ENCODE measurements at places on chromosomes 13 and 19. TPM values are rescaled to one million over a fixed set of nuclear protein-coding genes. Genes with fewer than 3 reads are reported as not detected.

The FXYD1 gene
- total RNA-seq, result 75.5 TPM

GRCh38 chr19:18063463-18063862 lies 23.3 kb downstream of the IL12RB1 start:
- no peak overlapping the region for H3K4me3 ChIP-seq
- no peaks in the 10 kb centered on the region for H3K27me3 ChIP-seq
- no peak overlapping the region for H3K27ac ChIP-seq
- H3K4me1 ChIP-seq, result no peaks in the 10 kb centered on the region
- no peaks in the 10 kb centered on the region for H3K36me3 ChIP-seq
- DNase-seq, result no peak

- peaks cover 15% of the 10 kb centered on the region for H3K27me3 ChIP-seq
- H3K27ac ChIP-seq, result peak overlapping the region; percentile 80
- H3K4me3 ChIP-seq, result peak overlapping the region; percentile 31
- no peaks in the 10 kb centered on the region for H3K36me3 ChIP-seq
- H3K4me1 ChIP-seq, result no peaks in the 10 kb centered on the region
Observed at GRCh38 chr19:51122112-51122981, 2.4 kb upstream of the SIGLEC9 start.

The ZNF726 gene
- 1.6 TPM for total RNA-seq

DNA sequence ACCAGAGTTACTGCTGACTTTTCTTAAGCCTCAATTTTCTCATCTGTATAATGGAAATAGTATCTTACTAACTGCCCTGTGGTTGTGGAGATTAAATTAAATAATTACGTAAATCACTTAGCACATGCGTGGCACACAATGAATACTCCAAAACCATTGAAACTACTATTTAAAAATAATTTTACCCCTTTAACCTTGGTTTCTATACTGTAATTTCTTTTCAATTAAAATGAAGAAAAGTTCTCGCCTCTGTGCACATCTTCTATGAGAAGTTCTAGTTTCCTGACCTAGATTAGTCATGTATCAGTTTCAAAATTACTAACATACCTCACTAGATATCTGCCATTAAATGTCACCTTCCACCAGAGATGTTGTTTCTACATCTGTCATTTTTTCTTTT lies 5.7 kb downstream of the SLITRK1 start:
- no peak overlapping the region for H3K4me3 ChIP-seq
- H3K36me3 ChIP-seq, result no peaks in the 10 kb centered on the region
- no peak for DNase-seq
- H3K27me3 ChIP-seq, result peaks cover 29% of the 10 kb centered on the region

- H3K27me3 ChIP-seq, result no peaks in the 10 kb centered on the region
- no peaks in the 10 kb centered on the region for H3K4me1 ChIP-seq
- DNase-seq, result no peak
- H3K27ac ChIP-seq, result no peak overlapping the region
- no peak overlapping the region for H3K4me3 ChIP-seq
Observed at GRCh38 chr19:48659768-48660167, 13.0 kb downstream of the NTN5 start.

- no peak for DNase-seq
- no peaks in the 10 kb centered on the region for H3K36me3 ChIP-seq
- no peak overlapping the region for H3K4me3 ChIP-seq
- H3K27ac ChIP-seq, result no peak overlapping the region
- peaks cover 3% of the 10 kb centered on the region for H3K4me1 ChIP-seq
- no peaks in the 10 kb centered on the region for H3K27me3 ChIP-seq
Observed at GRCh38 chr13:19769854-19770253, 12.9 kb downstream of the PSPC1 start.

- no peak overlapping the region for H3K27ac ChIP-seq
- no peaks in the 10 kb centered on the region for H3K4me1 ChIP-seq
- no peak overlapping the region for H3K4me3 ChIP-seq
- H3K36me3 ChIP-seq, result no peaks in the 10 kb centered on the region
- DNase-seq, result no peak
Observed at GRCh38 chr13:71589032-71589431, 278.0 kb downstream of the DACH1 start.

GRCh38 chr13:44884076-44884729 lies 105.1 kb downstream of the NUFIP1 start:
- no peaks in the 10 kb centered on the region for H3K36me3 ChIP-seq
- DNase-seq, result no peak
- no peaks in the 10 kb centered on the region for H3K27me3 ChIP-seq
- H3K4me3 ChIP-seq, result no peak overlapping the region

The PSG1 gene
- total RNA-seq, result not detected

GRCh38 chr19:24060687-24061356 lies 26.2 kb upstream of the ZNF254 start:
- DNase-seq, result no peak
- H3K27ac ChIP-seq, result peak overlapping the region; percentile 71
- no peaks in the 10 kb centered on the region for H3K27me3 ChIP-seq
- H3K4me3 ChIP-seq, result no peak overlapping the region
- H3K36me3 ChIP-seq, result no peaks in the 10 kb centered on the region

GRCh38 chr13:71880753-71881541 lies 13.9 kb upstream of the DACH1 start:
- H3K27ac ChIP-seq, result no peak overlapping the region
- H3K4me1 ChIP-seq, result no peaks in the 10 kb centered on the region
- H3K4me3 ChIP-seq, result no peak overlapping the region
- no peaks in the 10 kb centered on the region for H3K27me3 ChIP-seq
- no peak for DNase-seq

DNA sequence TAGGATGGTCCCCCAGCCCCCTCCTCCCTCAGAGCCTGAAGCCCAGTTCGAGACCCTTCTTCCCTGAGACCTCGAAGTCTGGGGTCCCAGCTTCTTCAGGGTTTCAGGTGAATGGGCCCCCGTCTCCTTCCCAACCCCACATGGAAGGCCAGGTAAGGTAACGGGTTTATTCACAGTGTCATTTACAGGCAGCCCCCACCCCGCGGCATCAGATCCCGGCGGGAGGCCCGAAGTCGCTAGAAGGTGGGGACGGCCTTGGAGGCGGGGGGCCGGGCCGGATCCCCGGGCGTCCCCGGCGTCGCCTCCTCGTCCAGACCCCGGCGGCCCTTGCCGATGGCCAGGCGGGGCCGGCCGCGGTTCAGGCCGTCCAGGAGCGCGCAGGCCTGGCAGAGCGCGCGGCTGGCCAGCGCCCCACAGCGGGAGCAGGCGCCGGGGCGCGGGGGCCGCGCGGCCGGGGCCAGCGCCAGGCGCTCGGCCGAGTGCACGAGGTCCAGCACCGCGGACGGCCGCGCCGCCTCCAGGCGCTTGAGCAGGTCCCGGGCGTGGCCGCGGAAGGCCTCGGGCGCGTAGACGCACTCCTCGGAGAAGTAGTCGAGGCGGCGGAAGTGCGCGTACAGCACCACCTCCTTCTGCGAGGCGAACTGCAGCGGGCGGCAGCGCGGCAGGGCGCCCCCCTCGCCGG lies 9.7 kb downstream of the CTU1 start:
- no peaks in the 10 kb centered on the region for H3K4me1 ChIP-seq
- no peak for DNase-seq

The WDR62 gene
- total RNA-seq, result 0.59 TPM

The KLF5 gene
- total RNA-seq, result 2.2 TPM

The PLIN3 gene
- total RNA-seq, result 50.1 TPM

DNA sequence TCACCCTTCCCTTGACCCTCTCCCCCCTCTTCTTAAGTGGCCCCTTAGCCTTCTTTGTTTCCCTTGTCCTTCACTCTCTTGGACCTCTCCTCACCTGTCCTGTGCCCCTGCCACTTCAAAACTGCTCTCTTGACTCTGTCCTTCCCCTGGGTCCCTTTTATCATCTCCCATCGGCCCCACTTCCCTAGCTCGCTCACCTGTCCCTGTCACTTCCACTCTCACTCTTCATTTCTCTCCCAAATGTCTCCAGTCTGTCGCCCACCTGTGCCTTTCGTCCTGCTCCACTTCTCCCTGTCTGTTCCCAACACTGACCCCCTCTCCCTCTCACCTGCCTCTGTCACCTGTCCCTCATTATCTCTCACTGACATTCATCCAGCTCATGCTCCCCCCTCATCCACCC lies 699 bp downstream of the IFNL1 start:
- no peaks in the 10 kb centered on the region for H3K27me3 ChIP-seq
- DNase-seq, result no peak
- no peaks in the 10 kb centered on the region for H3K4me1 ChIP-seq
- no peaks in the 10 kb centered on the region for H3K36me3 ChIP-seq

DNA sequence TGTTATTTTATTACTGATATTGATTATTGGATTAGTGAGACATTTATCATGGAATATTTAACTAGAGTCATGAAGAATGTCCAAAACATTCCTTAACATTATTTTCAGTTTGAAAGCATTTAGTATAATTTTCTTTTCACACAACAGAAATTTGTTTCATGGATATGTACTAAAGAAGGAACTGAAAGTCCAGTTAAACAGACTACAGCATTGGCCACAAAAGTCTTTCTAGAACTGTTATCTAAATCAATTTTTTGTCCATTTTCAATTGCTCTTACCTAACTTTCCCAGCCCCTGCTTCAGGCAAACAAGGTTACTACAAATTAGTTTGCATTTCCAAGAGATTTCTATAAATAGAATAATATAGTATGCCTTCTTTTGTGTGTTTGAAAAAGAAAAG lies 1018.0 kb upstream of the PCDH20 start:
- no peak overlapping the region for H3K27ac ChIP-seq
- H3K4me3 ChIP-seq, result no peak overlapping the region
- no peaks in the 10 kb centered on the region for H3K4me1 ChIP-seq
- no peak for DNase-seq
- H3K27me3 ChIP-seq, result no peaks in the 10 kb centered on the region
- H3K36me3 ChIP-seq, result no peaks in the 10 kb centered on the region

The PRTN3 gene
- total RNA-seq, result 1.1 TPM

DNA sequence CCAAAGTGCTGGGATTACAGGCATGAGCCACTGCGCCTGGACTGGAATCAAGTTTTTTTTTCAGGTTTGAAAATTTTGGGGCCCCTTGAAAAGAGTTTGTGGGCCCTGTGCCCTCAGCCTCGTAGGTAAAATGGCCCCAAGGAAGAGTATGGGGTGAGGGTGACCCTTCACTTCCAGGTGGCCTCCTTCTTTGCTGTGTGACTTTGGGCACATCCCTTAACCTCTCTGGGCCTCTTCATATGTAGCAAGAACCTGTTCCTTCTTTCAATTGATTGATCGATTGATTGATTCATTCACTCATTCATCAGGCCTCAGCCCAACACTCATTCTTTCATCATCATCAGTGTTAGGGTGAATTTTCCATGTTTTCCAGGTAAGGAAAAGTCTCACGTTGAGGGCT lies 3.4 kb upstream of the TMEM221 start:
- H3K4me1 ChIP-seq, result no peaks in the 10 kb centered on the region
- no peaks in the 10 kb centered on the region for H3K36me3 ChIP-seq
- H3K27ac ChIP-seq, result no peak overlapping the region
- H3K4me3 ChIP-seq, result no peak overlapping the region
- no peak for DNase-seq

The IGSF23 gene
- not detected for total RNA-seq

The ZNF536 gene
- not detected for total RNA-seq

DNA sequence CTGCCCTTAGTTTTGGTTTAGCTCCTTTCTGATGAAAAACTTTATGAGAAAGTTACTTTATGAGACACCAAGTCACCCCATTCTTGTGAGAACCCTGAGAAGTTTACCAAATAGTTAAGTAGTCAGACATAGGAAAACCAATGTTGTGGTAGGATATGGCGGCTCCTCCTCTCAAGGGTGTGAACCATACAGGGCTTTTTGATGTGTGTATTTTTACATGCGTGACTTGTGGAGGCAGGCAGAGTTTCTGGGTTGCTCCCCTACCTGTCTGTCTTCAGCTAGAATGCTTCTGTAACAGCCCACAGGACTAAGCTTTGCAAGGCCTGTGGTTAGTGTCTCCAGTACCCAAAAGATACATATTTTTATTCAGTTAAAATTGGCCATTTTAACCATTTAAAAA lies 18.3 kb downstream of the UBAC2 start:
- no peaks in the 10 kb centered on the region for H3K36me3 ChIP-seq
- no peak overlapping the region for H3K27ac ChIP-seq
- no peaks in the 10 kb centered on the region for H3K27me3 ChIP-seq
- no peaks in the 10 kb centered on the region for H3K4me1 ChIP-seq
- DNase-seq, result no peak
- no peak overlapping the region for H3K4me3 ChIP-seq

DNA sequence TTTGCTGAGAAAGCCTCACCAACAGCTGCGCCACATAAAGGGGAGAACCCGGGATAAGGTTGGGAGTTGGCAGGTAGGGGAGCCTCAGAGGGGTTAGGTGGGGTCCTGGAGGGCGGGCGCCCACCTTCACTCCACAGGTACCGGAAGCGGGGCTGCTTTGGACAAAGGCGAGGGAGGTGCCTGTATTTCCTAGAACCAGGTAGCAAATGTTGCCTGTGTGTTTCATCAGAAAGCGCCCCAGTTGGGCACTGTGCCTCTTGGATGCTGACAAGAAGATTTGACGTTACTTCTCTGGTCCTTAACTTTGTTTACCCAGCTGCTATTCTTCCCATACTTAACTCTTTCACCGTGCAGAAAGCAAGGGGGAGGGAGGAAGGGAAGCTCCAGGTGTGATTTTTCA lies 278.9 kb downstream of the ZNF536 start:
- no peaks in the 10 kb centered on the region for H3K36me3 ChIP-seq
- H3K27me3 ChIP-seq, result no peaks in the 10 kb centered on the region
- no peak for DNase-seq
- no peaks in the 10 kb centered on the region for H3K4me1 ChIP-seq

GRCh38 chr13:70310396-70311119 lies 202.3 kb upstream of the KLHL1 start:
- no peak for DNase-seq
- no peak overlapping the region for H3K4me3 ChIP-seq
- no peaks in the 10 kb centered on the region for H3K4me1 ChIP-seq
- no peaks in the 10 kb centered on the region for H3K36me3 ChIP-seq

DNA sequence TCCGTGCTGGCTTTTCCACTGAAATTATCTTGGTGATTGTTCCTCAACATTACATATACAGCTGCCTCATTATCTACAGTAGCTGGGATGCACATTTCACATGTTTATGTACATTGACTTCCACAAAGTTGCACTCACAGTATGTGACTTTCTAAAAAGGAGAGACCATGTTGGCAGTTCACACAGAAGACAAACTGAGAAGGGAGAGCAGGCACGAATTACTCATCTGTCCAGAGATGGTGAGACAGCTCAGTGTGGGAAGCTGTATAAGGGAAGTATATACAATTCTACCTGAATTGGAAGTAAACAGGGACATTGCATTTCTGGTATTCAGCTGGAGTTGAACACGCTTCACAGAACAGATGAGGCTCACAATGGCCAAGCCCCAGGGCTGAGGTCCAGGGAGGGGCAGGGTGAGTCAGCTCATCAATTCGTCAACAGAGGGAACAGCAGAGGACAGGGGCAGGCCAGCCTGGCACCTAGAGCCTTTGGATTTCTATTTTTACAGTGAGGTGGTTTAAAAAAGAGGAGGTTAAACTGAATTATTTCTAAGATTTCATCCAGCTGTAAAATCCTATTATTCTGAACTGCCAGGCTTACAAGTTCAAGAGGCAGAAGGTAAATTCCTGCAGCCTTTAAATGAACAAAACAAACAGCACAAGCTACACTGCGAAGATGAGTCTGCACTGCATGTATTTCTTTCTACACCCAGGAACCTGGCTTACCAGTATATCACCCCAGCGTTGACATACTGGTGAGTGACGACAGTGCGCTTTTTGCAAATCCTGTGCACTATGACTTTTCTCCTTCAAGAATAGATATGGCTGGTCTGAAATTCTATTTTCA lies 9.8 kb downstream of the PARP4 start:
- no peaks in the 10 kb centered on the region for H3K4me1 ChIP-seq
- no peaks in the 10 kb centered on the region for H3K27me3 ChIP-seq

The IGFL2 gene
- not detected for total RNA-seq

The ZNF529 gene
- total RNA-seq, result 8.2 TPM

Data from breast epithelium (tissue), 4 donors.